ENCODE measurements at places on chromosomes 2 and 18.

DNA sequence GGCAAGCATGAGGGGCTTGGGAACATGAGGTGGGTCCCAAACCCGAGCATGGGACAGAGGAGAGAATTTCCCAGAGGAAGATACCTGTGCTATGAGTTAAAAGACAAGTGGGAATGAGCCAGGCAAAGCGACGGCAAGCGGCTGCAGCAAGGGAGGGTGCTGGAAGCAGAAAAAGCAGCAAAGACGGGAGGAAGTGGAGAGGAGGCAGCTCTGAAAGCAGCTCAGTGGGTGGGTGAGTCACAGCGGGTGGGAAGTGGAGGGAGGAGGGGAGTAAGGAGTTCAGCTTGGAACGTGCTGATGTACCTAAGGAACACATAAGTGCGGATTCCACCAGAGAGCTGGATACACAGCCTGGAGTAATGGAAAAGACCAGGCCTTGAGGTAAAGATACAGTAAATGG lies 41.4 kb downstream of the THUMPD2 start:
- DNase-seq, result no peak

DNA sequence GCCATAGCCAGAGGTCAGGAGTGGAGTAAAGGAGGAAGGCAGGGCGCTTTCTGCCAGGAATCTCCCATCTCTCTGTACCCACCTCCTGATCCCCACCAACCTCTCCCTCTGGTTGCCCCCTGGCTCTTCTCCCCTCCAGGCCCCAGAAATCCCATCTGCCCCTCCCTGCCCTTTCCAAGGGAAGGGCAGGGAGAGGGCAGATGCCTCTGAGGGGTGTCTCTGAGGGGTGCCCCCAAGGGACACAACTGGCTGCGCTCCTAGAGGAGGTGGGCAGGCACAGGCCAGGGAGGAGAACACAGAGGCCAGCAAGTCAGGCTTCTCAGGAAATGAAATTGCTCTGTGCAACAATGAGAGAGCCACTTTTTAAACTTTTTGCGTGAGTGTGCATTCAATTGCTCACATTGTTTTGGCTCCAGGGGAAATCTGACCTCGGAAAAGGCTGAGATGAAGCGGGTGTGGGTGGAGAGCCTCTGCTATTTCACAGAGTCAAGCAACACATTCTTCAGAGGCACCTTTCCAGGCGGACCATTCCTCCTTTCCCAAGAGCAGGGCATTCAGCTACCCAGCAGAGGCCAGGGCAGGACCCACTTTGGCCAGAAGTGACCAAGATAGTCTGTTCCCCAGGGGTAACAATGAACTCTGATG lies 125.5 kb downstream of the SMAD7 start:
- DNase-seq, result no peak

DNA sequence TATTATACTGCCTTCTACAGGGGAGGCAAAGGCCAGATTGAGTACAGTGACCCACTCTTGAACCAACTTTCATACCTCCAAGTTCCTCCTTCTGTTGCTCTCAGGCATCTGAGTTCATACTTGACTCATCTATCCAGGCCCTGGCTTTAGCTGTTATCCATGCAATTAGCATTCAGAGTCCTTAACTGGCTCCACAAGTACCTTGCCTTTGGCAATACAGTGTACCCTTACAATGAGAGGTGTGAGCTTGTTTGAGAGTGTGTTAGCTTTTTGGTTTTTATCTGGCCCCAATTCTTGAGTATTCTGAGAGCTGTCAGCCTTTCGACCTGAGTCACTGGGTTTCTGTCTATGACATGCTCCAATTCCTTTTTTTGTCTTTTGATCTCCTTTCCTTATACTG lies 60.2 kb downstream of the EHD3 start:
- DNase-seq, result no peak

GRCh38 chr2:23397478-23397877 lies 12.5 kb downstream of the KLHL29 start:
- no peak for DNase-seq

DNA sequence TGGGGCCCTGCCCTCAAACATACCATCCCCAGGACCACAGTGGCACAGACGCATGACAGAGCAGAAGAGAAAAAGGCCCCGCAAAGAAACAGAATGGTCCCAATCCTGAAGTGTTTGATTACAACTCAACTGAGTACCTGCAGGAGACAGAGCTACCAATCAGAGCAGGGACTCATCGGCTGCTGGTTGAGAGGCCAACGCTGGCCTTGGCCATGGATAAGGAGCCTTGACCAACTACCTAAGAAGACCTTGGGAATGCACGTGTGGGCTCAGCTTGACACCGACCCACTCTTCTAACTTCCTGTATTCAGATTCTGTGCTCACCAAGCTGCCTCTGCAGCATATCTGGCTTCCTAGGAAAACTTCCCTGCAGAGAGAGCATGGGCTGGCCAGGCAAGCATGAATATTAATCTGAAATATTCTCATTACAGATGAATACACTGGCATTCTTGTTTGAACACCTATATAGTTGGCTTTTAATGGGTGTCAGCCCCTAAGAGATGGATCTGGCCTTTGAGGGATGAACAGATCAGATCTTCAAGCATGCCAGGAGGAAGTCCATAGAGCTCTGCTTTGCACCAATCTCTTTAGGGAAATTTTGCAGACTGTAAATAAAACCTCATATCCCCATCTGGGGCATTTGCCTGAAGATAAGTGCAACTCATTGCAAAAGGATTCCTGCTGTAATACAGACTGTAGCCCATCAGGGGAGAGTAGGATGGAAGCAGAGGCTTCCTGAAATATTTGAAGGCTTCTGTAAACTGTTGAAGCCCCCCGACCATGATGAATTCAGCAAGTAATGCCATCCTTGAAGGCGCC lies 135.4 kb downstream of the BCL2 start:
- DNase-seq, result no peak

DNA sequence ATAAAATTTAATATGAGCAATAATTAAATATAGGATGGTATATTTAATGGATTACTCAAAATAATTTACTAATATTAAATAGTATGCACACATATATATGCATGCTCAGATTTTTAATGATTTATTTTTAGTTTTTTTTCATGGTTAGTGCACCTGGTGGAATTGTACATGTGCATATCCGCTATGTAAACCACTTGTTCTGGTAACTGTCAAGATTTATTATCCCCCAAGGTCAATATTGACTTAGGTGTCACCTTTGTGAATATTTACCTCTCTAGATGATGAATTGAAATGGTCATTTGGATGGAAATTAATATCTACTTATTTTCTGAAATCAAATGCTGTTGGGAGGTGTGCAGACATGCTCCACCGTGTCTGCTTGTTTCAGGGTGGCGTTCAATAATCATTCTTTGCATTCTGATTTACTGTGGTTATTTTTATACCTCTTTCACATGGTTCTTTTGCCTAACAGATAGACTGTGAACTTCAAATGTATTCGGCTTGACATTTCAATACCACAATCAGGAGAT lies 14.7 kb downstream of the CNTNAP5 start:
- DNase-seq, result no peak

DNA sequence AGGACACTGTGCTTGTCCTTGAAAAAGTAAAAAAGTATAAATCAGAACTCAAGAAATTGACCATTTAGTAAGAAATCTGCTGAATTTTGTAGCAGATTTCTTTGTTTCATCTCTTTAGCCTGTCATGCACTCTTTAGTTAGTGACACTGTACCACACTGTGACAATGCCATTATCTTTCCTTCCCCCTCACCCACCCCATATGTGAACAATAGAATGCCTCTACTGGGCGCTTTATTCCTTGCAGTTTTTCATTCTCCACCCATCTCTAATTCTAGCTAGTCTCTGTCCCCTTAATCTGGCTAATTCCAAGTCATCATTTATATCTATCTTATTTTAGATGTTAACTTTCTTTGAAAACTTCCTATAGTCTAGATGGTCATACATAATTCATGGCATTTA lies 241.0 kb downstream of the LRP1B start:
- no peak for DNase-seq

- no peak for DNase-seq
Observed at GRCh38 chr2:96775160-96775559, 14.5 kb downstream of the CNNM4 start.

DNA sequence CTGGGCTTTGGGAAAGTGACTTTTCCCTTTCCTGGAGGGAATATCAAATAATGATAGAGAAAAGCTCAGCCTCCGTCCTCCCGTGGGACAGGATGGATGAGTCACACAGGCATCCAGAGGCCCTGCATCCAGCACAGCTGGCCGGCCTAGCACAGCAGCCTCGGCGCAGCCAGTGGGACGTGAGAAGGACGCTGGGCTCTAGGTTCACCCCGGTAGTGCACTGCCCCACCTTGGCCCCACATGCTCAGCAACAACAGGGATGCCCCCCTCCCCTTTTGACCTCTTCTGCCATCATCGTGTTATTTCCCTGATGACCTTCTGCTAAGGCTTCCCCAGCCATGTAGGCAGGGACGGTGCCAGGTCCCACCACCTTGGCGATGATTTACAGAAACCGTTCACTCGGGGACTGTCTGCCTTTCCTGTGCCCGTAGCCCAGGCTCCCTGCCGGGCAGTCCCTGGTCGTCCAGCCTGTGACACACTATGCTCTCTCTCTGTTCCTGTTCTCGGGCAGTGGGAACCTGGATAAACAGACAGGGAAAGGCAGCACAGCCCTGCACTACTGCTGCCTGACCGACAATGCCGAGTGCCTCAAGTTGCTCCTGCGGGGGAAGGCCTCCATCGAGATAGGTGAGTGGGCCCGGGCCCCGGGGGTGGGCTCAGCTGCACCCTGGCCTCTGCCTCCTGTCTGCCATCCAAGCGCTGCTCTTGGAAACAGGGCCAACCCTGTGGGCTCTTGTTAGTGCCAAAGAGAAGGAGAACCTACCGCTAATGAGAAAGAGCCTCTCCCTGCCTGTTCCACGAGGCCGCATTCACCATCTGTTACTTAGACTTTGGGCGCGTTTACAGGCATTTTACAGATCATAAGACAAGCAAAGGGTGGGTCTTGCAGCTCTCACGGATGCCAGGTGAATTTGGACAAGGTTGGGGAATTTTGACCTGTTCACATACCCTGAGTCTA lies 44.6 kb downstream of the ITGB1BP1 start:
- no peak for DNase-seq

DNA sequence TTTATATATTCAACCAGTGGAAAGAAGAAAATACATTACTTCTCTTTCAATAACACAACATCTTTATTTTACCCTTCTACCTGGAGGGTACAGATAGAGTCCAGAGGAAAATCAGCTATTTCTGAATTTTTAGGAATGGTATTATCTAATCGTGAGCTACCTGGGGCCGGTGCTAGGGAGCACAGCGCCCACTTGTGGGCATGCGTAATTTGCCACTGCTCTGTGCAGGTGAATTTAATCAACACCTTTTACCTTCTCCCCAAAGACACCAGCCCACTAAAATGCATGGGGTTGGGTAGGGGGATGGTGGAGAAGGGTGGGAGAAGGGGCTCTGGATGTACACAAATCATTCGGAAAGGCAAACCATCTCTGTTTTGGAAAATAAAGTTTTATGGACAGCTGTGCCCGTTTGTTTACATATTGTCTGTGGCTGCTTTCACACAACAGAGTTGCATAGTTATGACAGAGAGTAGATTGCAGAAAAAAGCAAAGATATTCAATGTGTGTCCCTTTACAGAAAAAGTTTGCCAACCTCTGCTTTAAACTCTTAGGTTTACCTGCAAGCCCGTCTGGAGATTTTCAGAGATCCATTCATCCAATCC lies 51.5 kb upstream of the DCC start:
- DNase-seq, result no peak

- DNase-seq, result no peak
Observed at GRCh38 chr18:4242431-4243161, 212.5 kb downstream of the DLGAP1 start.

- DNase-seq, result no peak
Observed at GRCh38 chr2:191565647-191566198, 112.2 kb upstream of the NABP1 start.

DNA sequence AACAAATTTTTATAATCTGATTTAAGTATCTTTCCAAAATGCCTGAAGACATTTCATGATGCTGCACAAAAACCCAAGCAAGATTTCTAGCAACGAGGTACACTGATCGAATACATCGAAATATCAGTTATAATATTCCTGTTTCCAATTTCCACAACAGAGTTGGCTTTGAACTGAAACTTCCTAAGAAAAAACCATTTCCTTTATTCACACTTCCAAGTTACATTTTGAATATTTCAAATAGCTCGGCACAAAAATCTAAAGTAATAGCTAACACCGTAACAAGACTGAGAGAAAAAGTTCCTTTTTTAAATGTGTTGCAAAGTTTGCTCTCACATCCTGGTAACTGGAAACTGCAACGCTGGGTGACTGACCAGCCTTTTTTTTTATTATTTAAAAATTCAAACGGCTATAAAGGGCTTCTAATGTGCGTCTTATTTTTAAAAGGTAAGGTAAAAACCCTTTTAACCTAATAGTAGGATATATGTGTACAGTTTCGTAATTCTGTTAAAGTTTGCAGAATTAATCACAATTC lies 1.7 kb downstream of the HNRNPLL start:
- DNase-seq, result no peak

DNA sequence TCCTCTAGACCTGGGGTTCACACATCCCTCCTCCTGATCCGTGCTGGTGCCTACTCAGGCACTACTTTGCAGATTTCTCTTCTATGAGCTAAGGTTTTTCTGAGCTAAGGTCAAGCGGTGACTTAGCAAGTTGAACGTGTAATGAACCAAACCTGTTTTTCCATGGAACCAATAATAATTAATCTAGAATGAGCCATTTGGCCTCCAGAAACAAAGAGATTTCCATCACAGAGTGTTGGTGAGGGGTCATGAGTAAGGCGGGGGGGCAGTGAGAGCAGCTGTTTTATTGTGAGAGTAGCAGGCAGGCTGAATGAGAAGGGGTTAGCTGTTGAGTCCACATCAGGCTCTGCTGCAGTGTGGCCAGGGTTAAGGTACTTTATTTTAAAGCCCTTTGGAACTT lies 112.0 kb upstream of the FOSL2 start:
- no peak for DNase-seq

DNA sequence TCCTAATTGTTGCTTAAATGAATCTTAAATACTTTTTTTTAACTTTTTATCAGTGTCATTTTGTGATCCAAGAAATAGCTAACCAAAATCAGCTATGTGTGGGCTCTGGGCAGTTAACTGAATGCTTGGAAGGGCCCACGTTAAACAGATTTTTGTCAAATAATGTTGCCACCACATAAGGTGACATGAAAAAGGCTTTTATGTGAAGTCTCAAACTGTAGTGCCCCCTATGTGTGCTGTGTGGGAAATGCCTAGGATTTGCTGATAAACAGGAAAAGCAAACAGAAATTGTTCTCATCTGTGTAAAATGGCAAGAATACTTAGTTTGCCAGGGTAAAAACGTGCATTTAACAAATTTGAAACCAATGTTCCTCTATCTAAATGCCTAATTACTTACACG lies 242.2 kb downstream of the ZNF516 start:
- DNase-seq, result no peak

GRCh38 chr2:65264821-65265670 lies 37.4 kb downstream of the ACTR2 start:
- no peak for DNase-seq

GRCh38 chr2:68302281-68302875 lies 17.4 kb downstream of the CNRIP1 start:
- no peak for DNase-seq
